ENCODE measurements at places on chromosomes 12 and 14.

GRCh38 chr12:108302403-108303311, 36.5 kb downstream of the CMKLR1 start:
- no peak for DNase-seq

GRCh38 chr14:68535404-68536017, 257.4 kb downstream of the ZFP36L1 start:
- DNase-seq, result no peak

DNA sequence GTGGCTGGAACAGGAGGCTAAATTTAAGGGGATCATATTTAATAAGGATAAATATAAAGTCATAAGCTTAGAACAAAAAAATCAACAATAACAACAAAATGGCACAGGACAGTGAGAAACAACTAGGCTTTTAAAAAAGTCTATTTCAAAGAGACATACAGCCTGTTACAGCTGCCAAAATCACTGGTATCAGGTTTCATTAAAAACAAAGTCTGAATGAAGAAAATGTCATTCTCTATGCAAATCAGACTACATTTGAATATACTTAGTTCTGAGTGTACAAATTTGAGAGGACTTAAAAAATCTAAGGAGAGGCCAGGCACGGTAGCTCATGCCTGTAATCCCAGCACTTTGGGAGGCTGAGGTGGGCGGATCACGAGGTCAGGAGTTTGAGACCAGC, 44.0 kb downstream of the TFCP2 start:
- DNase-seq, result no peak

DNA sequence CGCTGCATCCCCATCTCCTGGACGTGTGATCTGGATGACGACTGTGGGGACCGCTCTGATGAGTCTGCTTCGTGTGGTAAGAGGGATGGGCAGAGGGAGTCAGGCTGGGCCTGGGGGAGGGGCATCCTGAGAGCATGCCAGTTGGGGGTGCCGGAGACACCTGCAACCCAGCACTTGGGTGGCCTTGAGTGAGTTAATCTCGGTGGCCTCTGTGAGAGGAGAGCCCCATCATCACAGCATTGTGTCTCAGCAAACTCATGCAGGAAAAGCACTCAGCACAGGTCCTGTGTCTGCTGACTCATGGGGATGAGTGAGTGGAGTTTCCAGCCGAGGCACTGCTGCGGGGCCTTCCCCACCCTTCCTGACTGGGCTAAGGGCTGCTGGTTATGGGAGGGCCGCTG, 19.6 kb upstream of the LRP1-AS start:
- DNase-seq, result no peak

- no peak for DNase-seq
Observed at GRCh38 chr12:131432532-131433260, 278.2 kb upstream of the SFSWAP start.

- DNase-seq, result no peak
Observed at GRCh38 chr14:21015312-21015711, 9.5 kb downstream of the NDRG2 start.

- DNase-seq, result no peak
Observed at GRCh38 chr12:116018282-116018681, 259.2 kb downstream of the MED13L start.

- no peak for DNase-seq
Observed at GRCh38 chr12:14452865-14453264, 87.4 kb downstream of the ATF7IP start.

DNA sequence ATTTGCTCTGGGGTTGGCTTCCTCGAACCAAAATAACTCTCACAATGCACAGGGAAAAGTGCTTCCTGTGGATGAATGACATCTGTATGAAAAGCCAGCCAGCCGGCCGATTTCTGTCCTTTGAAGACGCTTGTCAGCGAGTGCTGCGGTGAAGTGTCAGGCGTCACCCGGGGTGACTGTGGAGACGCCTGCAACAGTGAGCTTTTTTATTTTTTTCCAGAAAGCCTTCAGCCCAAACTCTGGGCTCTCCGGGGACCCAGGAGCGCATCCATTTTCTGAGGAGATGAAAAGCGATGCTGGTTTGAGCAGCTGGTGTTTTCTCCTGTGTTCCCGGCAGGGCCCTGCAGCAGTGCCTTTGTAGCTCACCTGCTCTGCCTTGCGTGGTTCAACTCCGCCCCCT, 147.9 kb upstream of the MYL2 start:
- DNase-seq, result no peak

- DNase-seq, result no peak
Observed at GRCh38 chr12:109721276-109721675, 7.7 kb downstream of the FAM222A start.

GRCh38 chr12:106037524-106038298, 101.0 kb downstream of the NUAK1 start:
- no peak for DNase-seq

DNA sequence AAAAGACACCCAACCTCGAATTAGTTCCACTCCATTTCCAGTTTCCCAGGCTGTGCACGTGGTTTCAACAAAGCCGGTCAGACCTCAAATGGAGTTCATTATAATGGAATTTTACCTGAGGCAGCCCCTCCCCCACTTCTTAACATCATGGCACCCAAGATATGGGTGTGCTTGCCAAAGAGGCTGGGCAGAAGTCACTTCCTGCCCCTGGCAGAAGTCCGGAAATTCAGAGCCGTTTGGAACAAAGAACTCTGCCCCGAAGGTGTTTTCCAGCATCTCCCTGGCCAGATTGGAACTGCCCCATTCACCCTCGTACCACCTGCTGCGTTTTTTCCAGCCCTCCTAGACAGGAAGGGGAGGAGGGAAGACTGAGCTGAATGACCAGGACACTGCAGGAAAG, 8.2 kb downstream of the VDR start:
- no peak for DNase-seq

DNA sequence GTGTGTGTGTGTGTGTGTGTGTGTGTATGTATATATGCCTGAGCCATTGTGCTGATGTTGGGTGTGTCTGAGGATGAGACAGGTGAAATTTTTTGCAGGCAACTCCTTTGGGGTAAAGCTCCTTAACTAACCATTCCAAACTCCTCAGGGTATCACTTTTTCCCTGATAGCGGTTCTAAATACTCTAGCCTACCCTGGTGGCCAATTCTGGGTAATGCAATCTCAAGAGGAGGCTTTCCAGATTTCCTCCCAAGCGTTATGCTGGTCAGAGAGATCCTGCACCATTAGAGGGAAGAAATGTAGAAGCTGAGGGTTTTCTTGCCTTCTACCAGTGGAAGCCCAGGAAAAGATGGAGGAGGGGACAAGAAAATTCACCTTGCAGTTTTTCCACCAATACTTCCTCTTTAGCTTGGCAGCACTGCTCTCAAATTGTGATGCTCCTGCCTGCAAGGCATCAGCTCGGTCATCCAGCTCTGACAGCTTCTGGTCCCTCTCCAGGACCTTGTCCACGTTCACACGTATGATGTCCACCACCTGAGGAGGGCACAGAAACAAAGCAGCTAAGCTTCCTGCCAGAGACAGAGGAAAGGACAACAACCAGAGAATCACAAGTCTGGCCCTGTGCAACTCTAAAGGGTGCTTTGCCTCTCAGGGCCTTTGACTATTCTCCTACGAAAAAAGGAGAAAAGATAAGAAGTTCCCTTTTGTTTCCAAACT, 4.9 kb downstream of the VAMP1 start:
- no peak for DNase-seq

GRCh38 chr12:64056741-64057140, 165.4 kb downstream of the KICS2 start:
- no peak for DNase-seq

- DNase-seq, result no peak
Observed at GRCh38 chr12:122333142-122334087, 67.1 kb upstream of the VPS33A start.

- DNase-seq, result no peak
Observed at GRCh38 chr12:69949311-69950002, 124.4 kb downstream of the MYRFL start.

All from activated gamma-delta T cell treated with Interleukin-2 at 50 U/mL for 16 hours (primary cell).